Naive thymus-derived CD8-positive, alpha-beta T cell (primary cell): ENCODE measurements at places on chromosomes 3 and 15.

DNA sequence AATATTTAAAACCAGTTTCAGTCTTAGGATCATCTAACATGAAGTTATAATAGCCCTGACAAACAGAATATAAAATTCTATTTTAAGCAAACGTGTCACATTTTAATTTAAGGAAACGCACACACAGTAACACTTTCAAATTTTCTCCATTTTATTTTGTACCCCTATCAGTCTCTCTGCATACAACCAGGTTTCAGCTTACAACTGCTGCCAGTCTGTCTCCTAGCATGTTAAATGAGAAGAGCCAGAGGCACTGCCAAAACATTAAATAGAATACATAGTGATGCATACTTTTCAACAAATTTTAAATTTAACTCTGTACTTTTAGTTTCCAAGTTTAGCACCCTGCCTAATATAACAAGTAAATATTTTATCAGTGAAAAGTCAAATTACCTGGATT lies 60.8 kb downstream of the UACA start:
- no peak for DNase-seq
- H3K27me3 ChIP-seq, result peaks cover 16% of the 10 kb centered on the region
- H3K4me1 ChIP-seq, result no peaks in the 10 kb centered on the region
- H3K4me3 ChIP-seq, result no peak overlapping the region
- no peaks in the 10 kb centered on the region for H3K36me3 ChIP-seq

DNA sequence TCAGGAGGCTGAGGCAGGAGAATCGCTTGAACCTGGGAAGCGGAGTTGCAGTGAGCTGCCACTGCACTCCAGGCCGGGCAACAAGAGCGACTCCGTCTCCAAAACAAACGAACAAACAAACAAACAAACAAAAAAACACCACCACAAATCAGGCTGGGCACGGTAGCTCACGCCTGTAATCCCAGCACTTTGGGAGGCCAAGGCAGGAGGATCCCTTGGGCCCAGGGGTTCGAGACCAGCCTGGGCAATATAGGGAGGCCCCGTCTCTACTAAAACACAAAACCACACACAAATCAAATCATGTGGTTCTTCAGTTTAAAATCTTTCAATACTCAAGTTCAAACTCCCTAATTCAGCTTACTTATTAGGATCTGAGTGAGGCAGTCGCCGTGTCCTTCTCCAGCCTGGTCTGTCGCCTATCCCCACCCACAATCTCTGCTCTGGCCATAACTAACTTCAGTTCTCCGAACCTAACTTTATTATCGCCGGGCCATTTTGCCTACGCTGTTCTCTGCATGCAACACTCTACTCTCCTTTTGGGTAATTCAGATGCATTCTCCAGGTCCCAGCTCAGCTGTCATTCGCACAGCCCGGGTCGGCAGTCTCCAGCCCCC lies 660 bp upstream of the RTF1 start:
- H3K4me3 ChIP-seq, result peak overlapping the region; percentile 97
- peak overlapping the region; percentile 96 for H3K27ac ChIP-seq

DNA sequence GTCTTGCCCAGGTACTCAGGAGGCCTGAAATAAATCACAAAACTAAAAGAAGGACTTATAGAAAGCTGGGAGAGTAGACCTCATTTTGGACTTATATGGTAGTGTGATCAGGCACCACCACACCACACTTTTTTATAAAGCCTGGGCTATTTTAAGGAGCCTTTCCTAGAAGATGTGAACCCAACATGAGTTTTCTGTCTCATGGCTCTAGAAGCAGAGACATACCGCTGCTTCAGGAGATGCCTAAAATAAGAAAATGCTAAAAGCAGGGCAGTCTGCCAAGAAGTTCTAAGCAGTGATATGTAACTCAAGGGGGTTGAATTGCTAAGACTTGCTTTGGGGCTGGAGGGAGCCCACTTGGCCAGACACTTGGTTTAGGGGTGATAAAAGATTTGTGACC lies 49.6 kb downstream of the SUMF1 start:
- H3K27me3 ChIP-seq, result no peaks in the 10 kb centered on the region
- H3K36me3 ChIP-seq, result peaks cover 6% of the 10 kb centered on the region
- no peaks in the 10 kb centered on the region for H3K4me1 ChIP-seq
- no peak for DNase-seq

GRCh38 chr3:110378481-110378880 lies 693.1 kb upstream of the NECTIN3 start:
- H3K27me3 ChIP-seq, result no peaks in the 10 kb centered on the region
- no peak overlapping the region for H3K4me3 ChIP-seq
- no peaks in the 10 kb centered on the region for H3K36me3 ChIP-seq

- no peak for DNase-seq
- H3K4me3 ChIP-seq, result no peak overlapping the region
- peaks cover 2% of the 10 kb centered on the region for H3K27me3 ChIP-seq
- H3K4me1 ChIP-seq, result no peaks in the 10 kb centered on the region
- H3K36me3 ChIP-seq, result no peaks in the 10 kb centered on the region
Observed at GRCh38 chr3:13163848-13164382, 90.7 kb upstream of the IQSEC1 start.
